H1 (cell line): ENCODE measurements at places on chromosomes 5 and 9. TPM values are rescaled to one million over a fixed set of nuclear protein-coding genes. Genes with fewer than 3 reads are reported as not detected.
A peak's percentile ranks its signal among the peaks of the same experiment; 100 is the strongest.

EDIL3 gene
- total RNA-seq = 41.7 and 47.2 TPM in 2 replicates

UBAP2 gene
- 72.0 and 75.0 TPM in 2 replicates for total RNA-seq

TEX48 gene
- not detected in 2 replicates for total RNA-seq

C1QTNF2 gene
- total RNA-seq = 1.0 and 1.3 TPM in 2 replicates

PDZD2 gene
- total RNA-seq = 6.8 and 8.5 TPM in 2 replicates

IRX2 gene
- 40.4 and 47.5 TPM in 2 replicates for total RNA-seq

PCDHGB3 gene
- total RNA-seq = 1.3 and 1.6 TPM in 2 replicates

DNA sequence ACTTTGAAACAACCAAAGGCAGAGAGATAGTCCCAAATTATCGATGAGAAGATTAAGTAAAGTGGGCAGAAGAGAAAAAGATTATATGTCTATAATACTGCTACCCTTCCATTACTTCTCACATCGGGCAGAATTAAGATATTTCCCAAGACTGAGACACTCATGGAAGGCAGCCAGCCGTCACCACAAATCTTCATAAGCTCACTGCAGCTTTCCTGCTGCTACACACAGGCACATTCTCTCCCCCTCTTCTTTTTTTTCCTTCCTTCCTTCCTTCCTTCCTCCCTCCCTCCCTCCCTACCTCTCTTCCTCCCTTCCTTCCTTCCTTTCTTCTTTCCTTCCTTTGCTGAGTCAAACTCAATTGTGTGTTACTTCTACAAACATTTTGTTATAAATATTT lies 58.7 kb upstream of the SPATA31C2 start:
- no peaks in the 10 kb centered on the region for H3K36me3 ChIP-seq
- no peak overlapping the region for H3K4me3 ChIP-seq
- H3K27ac ChIP-seq = no peak overlapping the region
- no peaks in the 10 kb centered on the region for H3K4me1 ChIP-seq

- no peak overlapping the region for H3K27ac ChIP-seq
- no peaks in the 10 kb centered on the region for H3K27me3 ChIP-seq
- H3K4me1 ChIP-seq = no peaks in the 10 kb centered on the region
- no peak overlapping the region for H3K4me3 ChIP-seq
- DNase-seq = no peak
These were observed 199.0 kb downstream of the ARHGAP26 start for GRCh38 chr5:142969186-142969585.

DNA sequence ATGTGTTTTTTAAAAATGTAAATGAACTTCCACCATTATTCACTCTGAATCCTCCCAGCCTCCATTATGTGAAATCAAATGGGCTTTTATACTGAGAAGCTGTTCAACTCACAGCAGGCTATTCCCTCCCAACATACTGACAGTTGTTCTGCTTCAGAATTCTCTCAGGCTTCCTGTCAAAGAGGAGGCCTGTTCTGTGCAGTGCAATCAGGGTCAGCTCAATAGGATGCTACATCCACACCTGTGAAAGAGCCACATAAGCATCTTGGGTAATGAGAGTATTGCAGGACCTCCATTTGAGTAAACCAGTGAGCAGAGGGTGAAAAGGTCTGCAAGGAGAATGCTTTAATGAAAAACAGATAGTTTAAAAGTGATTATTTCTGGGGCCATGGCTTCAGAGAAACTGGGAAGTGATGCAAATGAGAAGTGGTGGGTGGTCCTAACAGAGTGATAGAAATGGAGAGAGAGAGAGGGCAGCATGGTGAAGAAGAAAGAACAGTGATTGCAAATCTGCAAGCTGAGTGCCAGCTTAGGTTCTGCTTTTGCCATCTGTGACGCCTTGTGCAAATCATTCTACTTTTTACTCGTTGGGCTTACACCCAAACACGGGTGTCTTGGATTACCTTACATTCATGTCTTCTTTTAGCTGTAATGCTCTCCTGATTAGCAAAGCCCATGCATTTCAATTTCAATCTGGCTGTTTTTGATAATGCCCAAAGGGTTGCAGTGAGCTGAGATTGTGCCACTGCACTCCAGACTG lies 202.5 kb upstream of the NMUR2 start:
- no peak overlapping the region for H3K27ac ChIP-seq
- DNase-seq = no peak
- no peaks in the 10 kb centered on the region for H3K4me1 ChIP-seq
- H3K36me3 ChIP-seq = no peaks in the 10 kb centered on the region
- no peaks in the 10 kb centered on the region for H3K27me3 ChIP-seq

GRCh38 chr5:179217356-179217755 lies 127.9 kb downstream of the ADAMTS2 start:
- no peaks in the 10 kb centered on the region for H3K36me3 ChIP-seq
- H3K27me3 ChIP-seq = no peaks in the 10 kb centered on the region
- no peak for DNase-seq
- no peak overlapping the region for H3K4me3 ChIP-seq

- H3K4me3 ChIP-seq = no peak overlapping the region
- DNase-seq = no peak
- H3K4me1 ChIP-seq = peaks cover 4% of the 10 kb centered on the region; the same call in 1 of the 2 replicates
- no peaks in the 10 kb centered on the region for H3K27me3 ChIP-seq
- no peak overlapping the region for H3K27ac ChIP-seq
These were observed 145.7 kb upstream of the SMIM23 start for GRCh38 chr5:171639966-171640365.

DNA sequence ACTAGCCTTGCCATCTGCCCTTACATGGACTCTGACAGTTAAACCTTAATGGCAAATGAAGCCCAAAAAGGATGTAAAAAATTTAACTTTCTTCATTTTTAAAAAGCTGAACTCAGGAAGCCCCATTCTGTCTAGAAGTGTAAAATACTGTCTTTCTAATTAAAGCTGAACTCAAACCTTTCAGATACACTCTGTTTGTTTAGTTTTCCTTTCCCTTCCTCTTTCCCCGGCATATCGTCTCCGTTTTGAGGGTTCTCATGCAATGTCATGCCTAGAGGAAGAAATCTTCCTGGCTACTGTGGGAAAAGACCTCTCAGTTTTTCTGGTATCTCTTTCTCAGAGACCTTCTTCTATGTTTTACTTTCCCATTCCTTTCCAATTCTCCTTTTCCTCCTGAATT lies 841.5 kb downstream of the DTWD2 start:
- no peaks in the 10 kb centered on the region for H3K36me3 ChIP-seq
- no peak overlapping the region for H3K4me3 ChIP-seq
- no peaks in the 10 kb centered on the region for H3K4me1 ChIP-seq
- no peak for DNase-seq
- no peak overlapping the region for H3K27ac ChIP-seq

DNA sequence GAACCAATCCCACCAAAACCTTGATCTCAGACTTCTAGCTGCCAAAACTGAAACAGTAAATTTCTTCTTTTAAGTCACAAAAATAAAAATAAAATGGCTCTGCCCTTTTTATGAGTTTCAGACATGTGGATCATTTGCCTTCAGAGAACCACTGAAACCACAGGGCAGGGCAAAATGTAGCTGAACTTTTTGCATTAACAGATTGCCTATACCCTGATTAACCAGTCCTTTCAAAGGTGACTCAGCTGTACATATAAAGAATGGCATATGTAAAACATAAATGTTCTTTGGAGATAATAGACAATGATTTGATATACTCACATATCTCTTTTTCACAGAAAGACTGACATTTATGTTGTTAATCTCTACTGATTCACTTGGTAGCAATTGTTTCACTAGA lies 187.1 kb upstream of the GRIN3A start:
- H3K4me3 ChIP-seq = no peak overlapping the region
- DNase-seq = no peak
- H3K4me1 ChIP-seq = no peaks in the 10 kb centered on the region

GRCh38 chr5:139740992-139741672 lies 54.5 kb upstream of the PSD2 start:
- H3K36me3 ChIP-seq = no peaks in the 10 kb centered on the region
- H3K4me3 ChIP-seq = no peak overlapping the region
- no peak for DNase-seq
- no peak overlapping the region for H3K27ac ChIP-seq
- peaks cover 38% of the 10 kb centered on the region for H3K4me1 ChIP-seq

DNA sequence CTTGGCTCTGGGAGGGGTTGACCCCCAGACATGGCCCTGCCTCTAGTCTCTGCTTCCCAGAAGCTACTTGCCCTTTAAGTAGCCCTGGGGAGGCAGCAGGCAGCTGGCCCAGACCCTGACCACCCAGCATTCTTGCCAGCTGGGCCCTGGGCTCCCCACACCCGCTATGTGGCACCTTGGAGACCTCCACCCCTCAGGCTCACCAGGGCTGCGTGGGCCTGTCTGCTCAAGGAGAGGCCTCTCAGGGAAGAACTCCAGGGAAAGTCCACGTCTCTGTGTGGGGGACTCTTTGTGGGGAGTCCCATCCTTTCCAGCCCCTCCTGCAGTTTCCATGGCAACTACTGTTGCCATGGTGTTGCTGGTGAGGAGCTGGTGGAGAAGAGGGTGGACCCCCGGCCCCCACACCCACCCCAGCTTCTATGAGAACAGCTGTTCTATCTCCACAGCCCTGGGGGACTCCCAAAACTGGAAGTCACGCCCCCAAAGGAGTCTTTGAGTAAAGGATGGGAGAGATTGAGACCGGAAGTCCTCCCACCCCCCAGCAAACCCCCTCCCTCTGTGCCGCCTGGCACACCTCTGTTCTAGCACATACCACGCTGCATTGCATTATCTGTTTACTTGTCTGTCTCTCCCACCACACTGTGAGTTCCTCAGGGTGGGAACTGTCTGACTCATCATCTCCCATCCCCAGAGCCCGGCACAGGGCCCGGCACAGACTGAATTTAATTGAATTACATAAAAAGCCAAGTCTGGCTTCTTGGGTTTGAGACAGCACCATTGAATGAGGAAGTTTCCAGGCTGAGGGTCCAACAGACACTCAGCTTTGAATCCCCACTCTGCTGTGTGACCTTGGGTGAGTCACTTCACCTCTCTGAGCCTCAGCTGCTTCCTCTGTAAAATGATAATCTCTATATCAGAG lies 12.6 kb downstream of the DNM1 start:
- H3K27me3 ChIP-seq = no peaks in the 10 kb centered on the region
- no peak for DNase-seq
- H3K4me3 ChIP-seq = no peak overlapping the region

DNA sequence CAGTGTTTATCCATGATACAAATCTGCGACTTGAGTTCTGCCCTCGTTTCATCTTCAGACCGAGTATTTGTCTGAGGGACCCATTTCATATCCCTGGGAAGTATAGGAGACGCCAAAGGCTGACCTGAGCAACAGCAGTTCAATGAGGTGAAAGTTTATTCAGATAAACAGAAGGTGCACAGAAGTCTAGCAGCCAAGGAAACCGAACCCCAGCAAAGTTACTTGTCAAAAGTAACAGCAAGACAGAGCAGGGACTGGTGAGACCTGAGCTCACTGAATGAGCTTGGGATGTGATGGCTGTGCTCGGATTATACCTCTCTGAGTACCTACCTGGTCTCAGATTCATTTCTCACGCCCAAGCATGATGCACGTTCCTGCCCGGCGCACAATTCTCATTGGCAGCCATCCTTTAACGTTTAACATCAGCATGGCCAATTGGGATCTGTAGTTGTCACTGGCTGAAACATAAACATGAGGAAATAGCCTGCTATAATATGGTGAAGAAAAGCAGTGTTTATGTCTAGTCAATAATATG lies 599 bp downstream of the LYRM7 start:
- no peak overlapping the region for H3K27ac ChIP-seq
- DNase-seq = no peak
- 0 out of 2 replicates have a peak, but pooled peaks cover 2% of the 10 kb centered on the region for H3K4me1 ChIP-seq
- peak overlapping the region; percentile 85 for H3K4me3 ChIP-seq
- no peaks in the 10 kb centered on the region for H3K36me3 ChIP-seq

DNA sequence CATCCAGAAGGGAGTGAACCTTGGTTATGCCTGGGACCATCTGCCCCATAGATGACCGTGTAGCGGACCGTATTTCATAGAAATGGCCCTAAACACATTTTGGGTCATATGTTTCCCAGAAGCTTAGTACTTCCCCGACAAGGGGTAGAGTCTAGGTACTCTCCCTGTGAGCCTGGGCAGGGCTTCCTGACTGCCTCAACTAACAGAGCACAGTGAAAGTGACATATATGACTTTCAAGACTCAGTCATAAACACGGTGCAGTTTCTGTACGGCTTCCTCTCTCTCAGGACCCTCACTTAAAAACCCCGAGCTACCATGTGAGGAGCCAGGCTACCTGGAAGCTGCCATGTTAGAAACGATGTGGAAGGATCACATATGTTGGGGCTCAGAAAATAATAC lies 20.9 kb downstream of the C9orf57 start:
- H3K4me3 ChIP-seq = no peak overlapping the region
- no peaks in the 10 kb centered on the region for H3K36me3 ChIP-seq
- DNase-seq = no peak
- H3K27me3 ChIP-seq = no peaks in the 10 kb centered on the region

GRCh38 chr5:64742411-64742810 lies 26.1 kb downstream of the SREK1IP1 start:
- H3K4me1 ChIP-seq = no peaks in the 10 kb centered on the region; the same call in 1 of the 2 replicates
- DNase-seq = no peak
- peaks cover 22% of the 10 kb centered on the region for H3K36me3 ChIP-seq
- no peaks in the 10 kb centered on the region for H3K27me3 ChIP-seq
- no peak overlapping the region for H3K27ac ChIP-seq
- no peak overlapping the region for H3K4me3 ChIP-seq

- no peak for DNase-seq
- no peaks in the 10 kb centered on the region for H3K27me3 ChIP-seq
- H3K4me3 ChIP-seq = no peak overlapping the region
- H3K27ac ChIP-seq = no peak overlapping the region
- no peaks in the 10 kb centered on the region for H3K36me3 ChIP-seq
These were observed 7.3 kb upstream of the LIX1 start for GRCh38 chr5:97149709-97150108.

DNA sequence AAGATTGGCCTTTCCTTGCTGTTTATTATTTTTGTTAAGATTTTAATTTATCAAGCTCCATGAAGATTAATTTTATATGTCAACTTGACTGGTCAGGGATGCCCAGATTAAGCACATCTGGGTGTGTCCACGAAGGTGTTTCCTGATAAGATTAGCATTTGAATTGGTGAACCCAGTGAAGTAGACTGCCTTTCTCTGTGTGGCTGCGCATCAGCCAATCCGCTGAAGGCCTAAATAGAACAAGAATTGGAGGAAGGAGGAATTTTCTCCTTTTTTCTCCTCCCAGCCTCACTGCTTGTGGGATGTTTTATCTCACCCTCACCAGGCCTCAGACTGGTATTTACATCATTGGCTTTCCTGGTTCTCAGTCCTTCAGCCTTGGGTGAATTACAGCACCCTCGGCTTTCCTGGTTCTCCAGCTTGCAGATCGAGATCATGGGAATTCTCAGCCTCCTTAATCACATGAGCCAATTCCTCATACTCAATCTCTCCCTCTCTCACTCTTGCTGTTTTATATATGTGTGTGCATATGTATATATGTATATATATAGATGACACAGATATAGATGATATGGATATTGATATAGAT lies 135.4 kb upstream of the SPEF2 start:
- H3K36me3 ChIP-seq = no peaks in the 10 kb centered on the region
- H3K4me3 ChIP-seq = no peak overlapping the region
- no peak overlapping the region for H3K27ac ChIP-seq
- DNase-seq = no peak
- peaks cover 2% of the 10 kb centered on the region; the same call in 1 of the 2 replicates for H3K4me1 ChIP-seq
- H3K27me3 ChIP-seq = no peaks in the 10 kb centered on the region

GRCh38 chr9:26148128-26148527 lies 469.9 kb upstream of the TUSC1 start:
- H3K4me1 ChIP-seq = no peaks in the 10 kb centered on the region
- H3K36me3 ChIP-seq = no peaks in the 10 kb centered on the region
- H3K27ac ChIP-seq = no peak overlapping the region
- H3K4me3 ChIP-seq = no peak overlapping the region
